Mucosa of gallbladder (tissue), 1 donor: ENCODE measurements at places on chromosomes 6 and 20. TPM values are rescaled to one million over a fixed set of nuclear protein-coding genes. Genes with fewer than 3 reads are reported as not detected.

C6orf15 gene
- not detected for total RNA-seq

PLEKHG1 gene
- 24.5 TPM for total RNA-seq

PSORS1C2 gene
- total RNA-seq: not detected

ZSCAN23 gene
- 3.8 TPM for total RNA-seq

C6orf141 gene
- 70.0 TPM for total RNA-seq

SOX18 gene
- 30.1 TPM for total RNA-seq

TTLL9 gene
- total RNA-seq: 0.29 TPM

- DNase-seq: no peak
These were observed 83.6 kb downstream of the TMEM170B start for GRCh38 chr6:11621119-11621518.

- DNase-seq: no peak
These were observed 10.3 kb upstream of the SNHG17 start for GRCh38 chr20:38445381-38445796.

DNA sequence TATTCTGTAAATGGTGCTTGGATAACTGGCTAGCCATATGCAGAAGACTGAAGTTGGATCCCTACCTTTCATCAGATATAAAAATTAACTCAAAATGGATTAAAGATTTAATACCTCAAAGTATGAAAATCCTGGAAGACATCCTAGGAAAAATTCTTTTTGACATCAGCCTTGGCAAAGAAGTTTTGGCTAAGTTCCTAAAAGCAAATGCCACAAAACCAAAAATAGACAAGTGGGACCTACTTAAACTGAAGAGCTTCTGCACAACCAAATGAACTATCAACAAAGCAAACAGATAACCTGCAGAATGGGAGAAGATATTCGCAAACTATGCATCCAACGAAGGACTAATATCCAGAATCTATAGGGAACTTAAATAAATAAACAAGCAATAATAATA is 60.3 kb upstream of the RIPPLY2 start:
- DNase-seq: no peak

GRCh38 chr6:136524339-136524935 is 25.8 kb downstream of the MAP7 start:
- DNase-seq: no peak

DNA sequence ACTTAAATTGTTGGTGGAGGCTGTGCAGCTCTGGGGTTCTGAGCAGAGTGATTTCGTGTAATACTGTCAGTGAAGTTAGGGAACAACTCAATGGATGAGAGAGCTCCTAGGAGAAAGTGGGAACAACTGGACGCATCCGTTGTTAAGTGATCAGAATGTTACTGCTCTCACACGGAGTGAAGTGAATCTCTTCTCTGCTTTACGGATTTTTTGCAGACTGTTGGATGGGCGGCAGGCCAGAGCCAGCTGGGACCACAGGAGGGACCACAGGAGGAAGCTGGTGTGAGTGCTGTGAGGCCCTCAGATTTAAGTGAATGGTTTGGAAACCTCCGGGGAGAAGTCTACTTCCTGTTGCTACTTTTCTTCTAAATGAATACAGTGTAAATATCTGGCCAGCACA is 23.7 kb upstream of the PPP1R14C start:
- DNase-seq: no peak

GRCh38 chr6:18276610-18277236 is 12.4 kb upstream of the DEK start:
- DNase-seq: no peak

DNA sequence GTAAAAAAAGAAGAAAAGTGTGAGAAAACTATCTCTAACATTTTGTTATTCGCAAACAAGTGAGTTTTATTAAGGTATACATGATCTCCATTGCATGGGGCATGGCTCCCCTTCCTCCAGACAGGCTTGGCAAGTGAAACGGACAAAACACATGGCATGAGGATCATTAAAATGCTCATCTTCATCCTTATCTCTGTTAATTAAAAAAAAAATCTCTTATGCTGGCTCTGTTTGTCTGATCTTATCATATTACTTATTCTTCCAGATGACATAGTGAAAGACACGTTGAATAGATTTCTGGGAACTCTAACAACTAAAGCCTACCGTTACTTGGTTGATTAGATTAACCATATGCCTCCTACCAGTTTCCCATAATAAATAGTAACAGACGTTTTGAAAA is 89.4 kb downstream of the CLVS2 start:
- no peak for DNase-seq

DNA sequence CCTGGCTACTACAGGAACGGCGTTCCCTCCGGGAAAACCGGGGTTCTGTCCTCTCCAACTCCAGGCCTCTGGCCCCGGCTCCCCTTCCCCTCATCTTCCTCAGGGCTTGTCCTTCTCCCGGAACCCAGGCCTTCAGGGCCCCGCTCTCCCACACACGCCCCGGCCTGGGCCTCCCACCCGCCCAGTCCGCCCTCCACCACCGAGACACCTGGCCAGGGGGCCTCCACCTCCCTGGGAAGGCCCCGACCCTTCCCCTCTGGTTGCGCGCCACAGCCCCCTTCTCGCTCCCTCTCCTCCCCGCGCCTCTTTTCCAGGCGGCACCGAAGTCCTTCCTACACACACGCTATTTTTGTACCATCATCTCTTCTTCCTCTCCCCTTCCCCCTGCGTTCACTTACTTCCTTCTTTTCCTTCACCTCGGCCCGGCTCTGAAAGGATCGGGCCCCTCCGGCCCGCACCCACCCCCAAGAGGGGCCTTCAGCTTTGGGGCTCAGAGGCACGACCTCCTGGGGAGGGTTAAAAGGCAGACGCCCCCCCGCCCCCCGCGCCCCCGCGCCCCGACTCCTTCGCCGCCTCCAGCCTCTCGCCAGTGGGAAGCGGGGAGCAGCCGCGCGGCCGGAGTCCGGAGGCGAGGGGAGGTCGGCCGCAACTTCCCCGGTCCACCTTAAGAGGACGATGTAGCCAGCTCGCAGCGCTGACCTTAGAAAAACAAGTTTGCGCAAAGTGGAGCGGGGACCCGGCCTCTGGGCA is 1.3 kb upstream of the SIRPA start:
- DNase-seq: peak; percentile 62

GRCh38 chr20:54524849-54525248 is 49.5 kb downstream of the DOK5 start:
- DNase-seq: no peak

GRCh38 chr20:23065266-23066201 is 16.1 kb upstream of the THBD start:
- DNase-seq: no peak

- no peak for DNase-seq
These were observed 16.7 kb downstream of the RAD21L1 start for GRCh38 chr20:1242530-1242929.

GRCh38 chr6:31308845-31309175 is 36.9 kb upstream of the HLA-C start:
- no peak for DNase-seq

DNA sequence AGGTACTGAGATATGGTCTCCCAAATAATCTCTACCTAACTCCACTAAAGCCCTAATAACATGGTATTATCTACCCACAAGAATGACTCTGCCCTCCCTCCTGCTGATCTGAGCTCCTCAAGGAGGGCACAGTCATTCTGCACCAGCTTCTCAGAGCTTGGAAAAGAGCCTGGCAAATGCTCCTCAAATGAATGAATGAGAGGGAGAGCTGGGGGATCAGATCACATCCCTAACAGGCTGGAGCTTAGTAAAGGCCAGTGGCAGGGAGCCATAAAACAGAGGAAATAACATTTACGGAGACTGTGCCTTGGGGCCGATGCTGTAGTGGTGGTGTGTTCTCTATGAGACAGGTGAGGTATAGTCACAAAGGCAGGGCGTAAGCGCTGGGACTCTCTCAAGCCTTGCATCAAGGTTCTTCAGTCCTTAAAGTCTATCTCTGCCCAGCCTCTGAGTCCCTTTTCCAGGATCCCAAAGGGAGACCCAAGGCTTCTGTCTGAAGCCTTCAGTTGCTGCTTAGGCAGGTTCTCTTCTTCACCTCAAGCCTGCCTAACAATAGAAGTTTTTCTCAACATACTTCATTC is 7.2 kb upstream of the NNAT start:
- no peak for DNase-seq

GRCh38 chr6:74671558-74672025 is 534.3 kb downstream of the COL12A1 start:
- no peak for DNase-seq

DNA sequence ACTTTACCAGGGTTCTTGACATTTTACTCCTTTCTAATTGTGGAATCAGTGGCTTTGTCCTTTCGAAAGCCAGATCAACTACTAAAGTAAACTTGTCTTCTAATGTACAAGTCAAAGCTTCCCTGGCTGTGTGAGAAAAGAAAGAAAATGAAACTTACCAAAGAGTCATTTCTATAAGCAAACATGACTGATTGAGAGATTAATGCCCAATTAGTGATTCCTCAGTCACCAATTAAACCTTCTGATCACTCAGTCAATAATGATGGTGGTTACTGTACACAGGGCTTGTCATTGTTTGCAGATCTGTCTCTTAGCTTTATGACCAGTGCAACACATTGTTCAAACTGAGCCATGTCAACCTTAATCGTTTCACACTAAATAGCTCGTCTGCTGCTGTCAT is 1168.4 kb upstream of the CITED2 start:
- DNase-seq: no peak

- no peak for DNase-seq
These were observed 61.8 kb downstream of the TULP4 start for GRCh38 chr6:158374020-158374419.
